ENCODE measurements at places on chromosomes 1 and 21.

- no peak for DNase-seq
These were observed 114.4 kb downstream of the CNIH3 start for GRCh38 chr1:224730540-224730939.

GRCh38 chr1:63014267-63014666 lies 230.3 kb downstream of the ATG4C start:
- no peak for DNase-seq

DNA sequence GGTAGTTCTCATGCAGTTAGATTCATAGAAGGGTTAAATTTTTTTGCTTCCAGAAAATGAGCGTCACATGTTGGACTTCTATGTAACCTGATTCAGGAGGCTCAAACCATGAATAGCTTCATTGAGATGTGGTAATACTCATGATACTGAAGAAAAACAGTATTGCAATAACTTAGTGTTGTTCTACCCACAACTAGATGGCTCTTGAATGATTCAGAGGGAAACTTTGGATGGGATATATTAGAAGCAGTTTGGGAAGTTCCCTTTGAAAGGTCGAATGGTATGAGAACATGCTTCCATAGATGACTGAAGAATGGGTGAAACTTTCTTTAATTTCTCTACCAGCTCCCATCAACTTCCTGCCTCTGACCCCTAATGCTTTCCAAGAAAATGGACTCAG lies 211.7 kb upstream of the PTGFR start:
- DNase-seq, result no peak

- no peak for DNase-seq
These were observed 251.7 kb upstream of the BEND5 start for GRCh38 chr1:49028396-49028795.

DNA sequence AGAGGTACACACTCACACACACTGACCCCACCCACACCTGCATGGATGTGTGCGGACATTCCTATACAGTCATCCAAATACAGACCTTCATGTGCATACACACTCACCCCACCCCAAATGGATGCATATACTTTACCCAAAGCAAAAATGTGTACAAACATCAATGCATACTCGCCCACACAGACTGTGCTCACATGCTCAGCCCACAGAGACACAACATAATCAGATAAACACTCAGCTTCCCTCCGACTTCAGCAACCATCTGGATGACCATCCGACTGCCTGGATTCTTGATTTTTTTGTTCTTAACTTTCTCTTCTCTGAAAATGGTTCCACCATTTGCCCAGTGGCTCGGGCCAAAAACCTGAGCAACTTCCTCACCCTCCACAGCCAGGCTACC lies 24.4 kb upstream of the GJB5 start:
- no peak for DNase-seq

DNA sequence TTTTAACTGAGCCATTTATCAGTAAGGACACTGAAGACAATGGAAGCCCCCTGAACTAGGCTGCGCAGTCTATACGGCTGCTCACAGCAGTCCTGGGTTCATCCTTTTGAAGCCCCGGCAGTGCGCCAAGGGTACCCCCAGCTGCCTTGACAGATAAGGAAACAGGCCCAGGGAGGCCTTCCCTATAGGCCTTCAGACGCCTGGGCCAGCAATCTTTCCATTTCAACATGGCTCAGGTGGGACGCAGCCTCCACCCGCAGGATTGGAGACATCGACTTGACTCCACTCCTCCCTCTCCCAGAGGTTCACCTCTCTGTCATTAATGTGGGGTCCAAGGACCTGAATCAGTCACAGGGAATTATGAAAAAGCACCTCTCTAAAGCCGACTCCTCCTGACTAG lies 2.8 kb upstream of the LYPD8 start:
- no peak for DNase-seq

GRCh38 chr1:223041481-223041880 lies 101.6 kb downstream of the TLR5 start:
- DNase-seq, result no peak

DNA sequence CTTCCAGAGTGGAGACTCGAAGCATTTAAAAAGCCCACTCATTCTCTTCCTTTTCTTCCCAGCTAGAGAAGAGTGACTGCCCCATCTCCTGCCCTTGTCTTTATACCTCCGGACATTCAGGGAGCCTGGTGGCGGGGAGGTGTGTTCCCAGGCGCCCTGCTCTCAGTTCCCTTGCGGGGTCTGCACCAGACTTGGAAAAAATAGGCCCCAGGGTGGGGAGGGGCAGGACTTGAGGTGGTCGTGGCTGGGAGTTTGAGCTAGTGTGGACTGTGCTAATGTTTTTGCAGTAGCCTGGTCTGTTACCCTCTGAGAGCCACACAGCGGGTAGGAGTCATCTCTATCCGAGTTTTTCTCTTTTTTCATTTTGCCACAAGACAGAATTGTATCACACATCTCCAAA lies 139.1 kb downstream of the PEX14 start:
- DNase-seq, result no peak

- no peak for DNase-seq
These were observed 34.9 kb downstream of the CENPF start for GRCh38 chr1:214637722-214638458.

- DNase-seq, result no peak
These were observed 76.3 kb downstream of the PSMG1 start for GRCh38 chr21:39106881-39107462.

GRCh38 chr1:209647156-209647555 lies 5.1 kb downstream of the LAMB3 start:
- no peak for DNase-seq

- DNase-seq, result no peak
These were observed 457.0 kb downstream of the USP25 start for GRCh38 chr21:16186742-16187141.

- DNase-seq, result no peak
These were observed 4.4 kb downstream of the LCE2C start for GRCh38 chr1:152679459-152679858.

DNA sequence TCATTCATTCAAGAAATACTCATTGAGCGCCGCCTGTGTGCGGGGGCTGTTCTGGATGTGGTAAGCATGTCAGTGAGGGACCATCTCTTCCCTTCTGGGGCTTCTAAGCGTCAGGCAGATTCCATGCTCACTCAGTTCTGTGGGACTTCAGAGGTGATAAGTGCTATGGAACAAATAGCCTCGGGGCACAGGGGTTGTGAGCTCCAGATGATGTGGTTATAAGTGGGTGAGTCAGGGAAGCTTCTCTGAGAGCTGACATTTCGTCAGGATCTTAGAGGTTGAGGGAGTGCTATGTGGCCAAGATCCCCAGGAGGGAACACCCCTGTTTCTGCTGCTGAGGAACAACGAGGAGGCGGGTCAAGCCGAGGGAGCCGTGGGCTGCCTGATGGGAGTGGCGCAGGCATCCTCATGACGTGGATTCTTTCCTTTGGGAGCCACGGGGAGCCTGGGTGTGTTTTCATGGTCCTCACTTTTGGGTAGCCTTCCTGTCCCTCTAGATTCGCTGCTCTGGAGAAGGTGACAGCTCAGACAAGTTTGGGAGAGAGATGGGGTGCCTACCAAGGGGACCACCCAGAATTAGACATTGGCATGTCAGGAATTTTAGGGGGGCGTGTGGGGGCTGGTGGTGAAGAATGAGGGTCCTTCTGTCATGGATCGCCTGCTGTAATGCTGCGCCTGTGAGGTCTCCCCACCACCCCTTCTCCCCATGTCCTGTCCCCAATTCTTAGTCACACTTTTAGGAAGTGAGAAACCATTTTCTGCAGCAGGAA lies 38.5 kb downstream of the HUNK start:
- no peak for DNase-seq

DNA sequence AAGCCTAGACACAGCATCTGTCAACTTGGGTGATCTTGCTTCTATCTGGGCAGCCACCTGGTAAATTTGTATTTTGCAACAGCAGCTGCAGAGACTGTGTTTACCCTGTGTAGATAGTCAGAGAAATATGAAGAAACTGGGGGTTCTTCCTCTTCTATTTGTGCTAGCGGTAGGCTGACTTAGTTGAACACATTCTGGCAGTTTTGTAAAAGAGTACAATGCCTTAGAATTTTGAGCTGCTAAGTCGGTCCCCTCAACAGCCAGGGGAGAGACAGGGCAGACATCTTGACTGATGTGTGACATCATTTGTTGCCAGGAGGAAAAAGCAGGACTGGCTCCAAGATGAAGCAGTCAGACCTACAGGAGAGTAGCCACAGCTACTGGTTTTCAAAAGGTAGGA lies 53.7 kb downstream of the KCNJ6 start:
- DNase-seq, result no peak

DNA sequence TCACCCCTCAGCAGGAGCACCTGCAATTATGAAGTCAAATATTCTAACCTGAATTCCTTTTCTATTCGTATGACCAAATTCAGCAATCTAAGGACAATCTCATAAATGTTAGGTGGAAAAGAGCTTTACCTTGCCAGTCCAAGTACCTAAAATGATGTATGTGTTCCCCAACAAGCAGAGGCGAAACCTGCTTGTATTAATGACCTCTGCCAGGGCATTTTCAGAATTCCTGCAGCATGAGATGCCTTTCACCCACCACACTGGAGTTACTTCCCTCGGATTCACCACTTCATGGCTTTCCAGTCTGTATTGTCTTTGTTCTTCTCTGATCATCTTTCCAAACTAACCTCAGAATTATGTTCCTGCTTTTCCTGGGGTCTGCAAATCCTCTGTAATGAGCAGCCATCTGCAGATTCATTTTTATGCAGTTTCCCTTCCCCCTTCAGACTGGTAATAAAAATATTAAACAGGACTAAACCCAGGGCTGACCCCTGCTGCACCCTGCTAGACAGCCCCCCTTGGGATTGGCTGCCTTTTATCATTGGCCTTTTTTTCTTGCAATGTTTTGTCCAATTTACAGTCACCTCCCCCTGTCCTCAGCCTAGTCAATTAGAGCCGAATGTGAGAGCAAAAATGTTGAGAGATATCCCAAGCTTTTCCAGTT lies 26.6 kb upstream of the CASQ2 start:
- no peak for DNase-seq

DNA sequence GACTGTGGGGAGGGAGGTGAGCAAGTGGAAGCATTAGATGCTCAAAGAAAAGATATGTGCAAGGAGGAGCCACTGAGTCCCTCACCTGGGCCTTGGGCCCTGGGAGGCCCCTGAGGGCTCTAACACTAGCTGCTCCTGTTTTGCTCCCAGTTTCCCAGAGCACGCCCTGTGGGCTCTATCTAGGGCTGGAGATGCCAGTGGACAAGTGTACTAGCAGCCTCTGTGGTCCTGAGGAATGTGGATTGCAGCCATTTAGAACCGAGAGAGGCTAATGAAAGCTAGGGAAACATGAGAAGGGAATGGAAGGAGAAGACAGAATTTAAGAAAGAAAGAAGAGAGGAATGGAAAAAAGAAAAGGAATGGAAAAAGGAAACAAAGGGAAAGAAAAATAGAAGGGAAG lies 10.0 kb upstream of the TBX15 start:
- DNase-seq, result no peak

DNA sequence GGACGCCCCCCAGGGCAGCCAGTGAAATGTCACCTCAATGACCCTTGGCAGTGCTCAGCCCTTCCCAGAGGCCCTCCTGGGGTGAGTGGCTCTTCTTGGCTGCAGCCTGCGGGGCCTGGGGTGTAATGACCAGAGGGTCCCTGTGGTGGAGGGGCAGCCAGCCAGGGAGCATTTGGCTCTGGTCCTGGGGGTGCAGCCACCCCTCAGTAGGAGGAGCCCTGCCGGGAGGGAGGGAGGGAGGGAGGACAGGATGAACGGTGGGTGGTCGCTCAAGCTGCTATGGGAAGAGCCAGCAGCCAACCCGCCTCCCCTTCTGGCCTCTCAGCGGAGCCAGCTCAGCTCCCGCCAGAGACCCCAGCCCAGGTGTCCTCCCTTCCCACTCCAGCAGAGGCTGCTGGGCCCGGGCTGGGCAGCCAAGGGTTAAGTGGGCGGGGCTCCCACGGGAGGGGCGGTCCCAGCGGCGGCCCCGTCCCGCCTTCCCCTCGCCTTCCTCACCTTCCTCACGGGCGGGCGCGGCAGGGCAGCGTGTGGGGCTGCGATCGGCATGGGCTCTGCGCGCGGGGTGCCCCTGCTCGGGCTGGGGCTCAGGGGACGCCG lies 9.0 kb upstream of the PLCH2 start:
- DNase-seq, result peak; percentile 15

DNA sequence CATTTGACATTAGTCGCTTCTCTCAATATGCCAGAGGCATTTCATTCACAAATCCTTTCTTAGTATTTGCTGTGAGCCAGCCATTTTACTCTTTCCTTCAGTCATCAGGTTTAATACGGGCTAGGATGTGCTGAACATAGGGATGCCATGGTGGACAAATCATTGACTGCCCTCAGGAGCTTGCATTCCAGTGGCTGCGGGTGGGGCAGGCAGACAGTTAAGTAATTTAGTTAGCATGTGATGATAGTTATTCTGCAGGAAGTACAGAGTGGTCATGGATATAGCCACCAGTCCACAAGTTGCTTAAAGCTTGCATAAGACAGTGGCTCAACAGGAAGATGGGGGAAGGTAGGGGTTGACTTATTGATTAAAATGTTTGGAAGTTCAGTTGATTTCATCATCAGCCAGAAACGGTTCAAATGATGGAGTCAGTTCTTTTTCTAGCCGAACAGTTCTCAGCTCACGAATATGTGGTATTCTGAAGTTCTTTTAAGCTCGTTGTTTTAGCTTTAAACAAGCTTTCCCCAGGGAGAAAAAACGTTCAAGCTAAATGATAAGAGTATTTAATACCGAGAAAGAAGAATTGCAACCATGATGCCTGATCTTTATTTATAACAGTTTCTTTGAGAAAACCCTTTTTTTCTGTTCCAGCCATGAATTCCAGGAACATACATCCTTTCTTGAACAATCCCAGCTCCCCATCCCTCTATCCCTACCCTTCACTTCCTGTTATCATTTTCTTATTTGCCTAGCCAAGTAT lies 1.4 kb downstream of the SLC22A15 start:
- DNase-seq, result no peak

GRCh38 chr1:38340409-38340808 lies 293.8 kb upstream of the POU3F1 start:
- DNase-seq, result no peak

DNA sequence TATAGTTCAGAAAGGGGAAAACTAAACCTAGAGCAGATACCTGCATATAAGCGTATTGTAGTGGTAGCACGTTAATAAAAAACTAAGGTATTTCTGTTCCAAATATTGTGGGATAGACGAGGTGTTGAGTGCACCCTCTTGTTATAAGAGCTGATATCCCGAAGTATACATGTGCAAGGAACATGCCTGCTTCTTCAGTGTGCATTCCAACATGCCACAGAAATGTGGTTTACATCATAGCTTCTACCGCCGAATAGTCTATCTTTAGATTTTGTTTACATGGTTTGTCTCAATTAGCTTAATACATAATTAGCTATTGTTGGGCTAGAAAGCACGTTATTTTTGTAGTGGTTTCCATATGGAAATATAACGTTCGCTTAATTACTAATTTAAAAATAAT lies 2.2 kb downstream of the CHRM3 start:
- no peak for DNase-seq

GRCh38 chr1:245332513-245332912 lies 177.7 kb downstream of the KIF26B start:
- no peak for DNase-seq

GRCh38 chr1:209585672-209586071 lies 2.2 kb downstream of the CAMK1G start:
- DNase-seq, result no peak

Measured in activated CD8-positive, alpha-beta memory T cell treated with anti-CD3 and anti-CD28 coated beads for 1 hour (primary cell).